Right atrium auricular region (tissue), 2 donors: ENCODE measurements at places on chromosomes 12 and 14.

DNA sequence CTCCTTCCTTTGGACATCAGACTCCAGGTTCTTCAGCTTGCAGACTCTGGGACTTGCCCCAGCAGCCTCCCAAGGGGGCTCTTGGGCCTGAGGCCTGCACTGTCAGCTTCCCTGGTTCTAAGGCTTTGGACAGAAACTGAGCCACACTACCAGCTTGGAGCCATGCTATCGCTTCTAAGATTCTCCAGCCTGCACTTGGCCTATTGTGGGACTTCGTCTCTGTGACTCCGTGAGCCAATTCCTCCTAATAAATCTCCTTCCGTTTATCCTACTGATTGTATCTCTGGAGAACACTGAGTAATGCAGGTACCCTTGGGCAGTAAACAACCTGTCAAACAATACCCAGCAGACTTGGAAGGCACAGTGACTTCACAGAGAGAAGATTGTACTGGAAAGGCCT lies 24.9 kb upstream of the RHOJ start:
- DNase-seq: no peak

DNA sequence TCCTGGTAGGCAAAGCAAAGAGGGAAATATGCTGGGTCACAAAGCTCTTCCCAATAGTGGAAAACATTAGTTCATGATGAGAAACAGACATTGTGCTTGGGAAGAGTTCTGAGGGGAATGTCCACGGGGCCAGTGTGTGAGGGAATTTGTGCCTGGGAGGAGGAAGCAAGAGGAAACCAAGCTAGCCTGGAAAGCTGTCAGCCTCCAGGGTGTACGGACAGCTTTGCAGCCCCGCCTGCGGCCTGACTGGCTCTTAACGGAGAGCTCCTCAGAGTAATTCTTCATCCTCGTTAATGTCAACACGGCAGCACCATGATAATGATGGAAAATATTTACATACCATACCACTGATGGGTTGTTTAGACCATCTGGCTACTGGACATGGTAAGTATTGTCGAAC lies 32.4 kb downstream of the PITPNM2 start:
- no peak for DNase-seq

DNA sequence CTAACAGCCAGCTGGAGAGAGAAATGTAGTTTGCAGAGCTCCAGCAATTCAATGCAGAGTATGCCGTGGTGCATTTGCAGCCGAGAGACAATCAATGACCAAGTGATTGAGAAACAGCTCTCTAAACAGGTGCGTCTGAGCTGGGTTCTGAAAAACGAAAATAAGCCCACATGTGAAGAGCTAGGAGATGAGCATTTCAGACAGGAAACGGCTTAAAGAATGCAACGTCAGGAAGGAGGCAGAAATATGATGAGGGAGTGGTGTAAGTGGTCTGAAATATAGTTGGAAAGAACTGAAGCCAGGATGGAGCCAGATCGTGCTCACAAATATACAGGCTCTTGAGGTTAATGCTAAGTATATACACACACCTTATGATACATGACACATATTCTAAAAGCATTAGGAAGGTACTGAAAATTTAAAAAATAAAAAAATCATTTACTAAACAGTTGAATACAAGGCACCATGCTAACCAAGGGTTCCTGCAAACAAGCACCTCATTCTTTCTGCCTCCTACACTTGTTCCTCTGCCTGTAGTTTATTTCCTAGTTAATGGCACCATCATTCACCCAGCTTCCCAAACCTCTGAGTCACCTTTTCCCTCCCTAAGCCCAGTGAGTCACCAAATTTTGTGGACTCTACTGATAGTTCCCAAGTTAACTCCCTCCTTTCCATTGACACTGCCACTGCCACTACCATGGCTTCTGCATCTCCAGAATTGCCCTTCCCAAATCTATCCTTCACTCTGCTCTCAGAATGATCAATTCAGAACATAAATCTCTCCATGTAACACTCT lies 2.3 kb upstream of the GARIN2 start:
- no peak for DNase-seq

DNA sequence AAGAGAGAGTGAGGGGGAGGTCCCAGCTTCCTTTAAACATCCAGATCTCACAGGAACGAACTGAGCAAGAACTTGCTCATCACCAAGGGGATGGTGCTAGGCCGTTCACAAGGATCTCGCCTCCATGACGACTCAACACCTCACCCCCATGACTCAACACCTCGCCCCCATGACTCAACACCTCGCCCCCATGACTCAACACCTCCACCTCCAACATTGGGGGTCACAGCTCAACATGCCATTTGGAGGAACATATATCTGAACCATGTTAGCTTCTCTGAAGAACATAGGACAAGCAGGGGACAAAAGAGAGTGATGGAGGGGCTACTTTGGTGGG lies 66.0 kb upstream of the LHX5 start:
- no peak for DNase-seq

DNA sequence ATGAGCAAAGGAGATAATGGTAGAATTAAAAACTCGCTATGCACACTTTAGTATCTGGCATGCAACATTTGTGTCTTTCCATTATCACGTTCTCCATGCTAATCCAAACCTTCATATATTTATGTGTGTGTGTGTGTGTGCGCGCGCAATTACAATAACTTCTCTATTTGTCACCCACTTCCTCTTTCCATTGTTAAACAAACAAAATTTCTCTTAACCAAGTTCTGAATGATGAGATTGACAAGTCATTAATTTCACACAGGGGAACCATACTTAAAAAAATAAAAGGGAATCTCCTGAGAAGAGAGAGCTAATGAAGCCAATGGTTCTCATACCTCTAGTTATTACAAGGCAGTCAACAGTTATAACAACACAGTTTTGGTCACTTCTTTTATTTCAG lies 575.9 kb upstream of the MDGA2 start:
- DNase-seq: no peak

DNA sequence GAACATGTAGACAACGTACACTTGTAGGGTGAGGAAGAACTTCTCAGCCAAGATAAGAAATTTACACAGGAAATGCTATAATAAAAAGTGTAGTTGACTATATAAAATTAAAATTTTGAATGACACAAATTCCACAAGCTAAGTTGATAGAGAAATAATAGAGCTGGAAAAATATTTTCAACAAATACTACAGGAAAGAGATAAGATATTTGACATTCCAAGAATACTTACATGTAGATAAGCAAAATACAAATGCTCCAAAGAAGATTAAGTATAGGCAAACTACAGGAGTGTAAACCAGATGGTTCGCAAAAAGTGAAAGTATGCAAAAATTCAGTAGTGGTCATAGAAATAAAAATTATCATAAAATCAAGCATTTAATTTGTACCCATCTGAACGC lies 49.2 kb upstream of the ANP32D start:
- no peak for DNase-seq

GRCh38 chr14:33943096-33943883 lies 7.6 kb downstream of the EGLN3 start:
- no peak for DNase-seq

DNA sequence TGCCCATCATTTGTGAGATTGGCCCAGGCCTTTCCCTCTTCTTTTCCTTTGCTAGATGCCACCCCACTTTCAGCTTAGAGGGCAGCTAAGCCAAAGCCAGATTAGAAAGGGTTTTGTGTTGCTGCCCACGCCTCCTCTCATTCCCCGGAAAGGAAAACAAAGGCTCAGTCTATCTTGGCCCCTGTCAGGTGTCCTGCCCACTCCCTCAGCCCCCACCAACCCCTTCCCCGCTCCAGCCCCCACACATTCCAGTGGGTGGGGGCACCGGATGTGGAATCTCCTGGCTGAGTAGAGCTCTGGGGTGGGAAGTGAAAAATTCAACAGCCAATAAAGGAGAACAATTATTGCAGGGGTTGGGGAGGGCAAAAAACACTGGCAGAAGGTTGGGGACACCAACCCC lies 2.2 kb downstream of the BLOC1S1 start:
- no peak for DNase-seq

GRCh38 chr12:123942238-123942653 lies 30.4 kb downstream of the CCDC92 start:
- no peak for DNase-seq

DNA sequence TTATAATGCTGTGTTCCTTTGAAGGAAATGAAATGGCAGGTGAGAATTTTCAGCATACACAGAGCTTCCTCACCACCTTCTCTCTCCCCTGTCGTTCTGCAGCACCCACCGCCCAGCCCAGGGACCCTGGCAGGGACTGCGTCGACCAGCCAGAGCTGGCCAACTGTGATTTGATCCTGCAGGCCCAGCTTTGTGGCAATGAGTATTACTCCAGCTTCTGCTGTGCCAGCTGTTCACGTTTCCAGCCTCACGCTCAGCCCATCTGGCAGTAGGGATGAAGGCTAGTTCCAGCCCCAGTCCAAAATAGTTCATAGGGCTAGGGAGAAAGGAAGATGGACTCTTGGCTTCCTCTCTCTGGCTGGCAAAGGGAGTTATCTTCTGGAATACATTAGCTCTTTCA lies 35.1 kb downstream of the PAPLN start:
- peak; percentile 42 for DNase-seq

DNA sequence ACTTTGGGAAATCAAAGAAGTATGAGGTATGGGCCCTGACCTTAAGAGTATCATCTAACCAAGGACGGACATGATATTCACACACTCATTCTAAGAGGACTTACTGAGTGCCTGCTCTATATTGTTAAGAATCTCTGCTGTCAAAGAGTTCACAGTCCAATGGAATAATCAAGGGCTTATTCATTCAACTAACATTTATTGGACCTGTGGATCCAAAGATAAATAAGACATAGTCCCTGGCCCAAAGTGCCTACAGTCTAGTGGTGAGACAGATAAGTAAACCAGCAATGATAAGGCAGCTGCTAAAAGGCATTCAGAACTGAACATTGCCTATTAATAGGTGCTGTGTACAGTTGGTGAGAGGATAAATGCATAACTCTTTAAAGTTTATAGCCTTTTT lies 11.0 kb downstream of the WDR20 start:
- no peak for DNase-seq

DNA sequence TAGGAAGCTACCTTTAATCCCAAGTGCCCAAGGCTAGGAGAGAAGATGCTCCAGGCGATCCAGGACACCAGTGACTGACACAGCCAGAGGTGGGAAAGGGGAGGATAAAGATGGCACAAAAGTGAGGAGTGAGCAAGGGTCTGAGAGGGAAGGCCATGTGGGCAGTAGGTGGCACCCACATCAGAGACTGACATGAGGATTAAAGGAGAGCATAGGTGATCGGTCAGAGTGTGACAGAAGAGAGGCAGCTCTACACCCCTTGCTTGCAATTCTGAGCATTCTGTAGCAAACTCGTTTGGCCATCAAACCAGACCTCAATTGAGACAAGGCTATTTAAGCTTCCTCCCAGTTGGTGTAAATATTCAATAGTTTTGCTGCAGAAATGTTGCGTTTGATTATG lies 724 bp upstream of the CD27 start:
- no peak for DNase-seq

DNA sequence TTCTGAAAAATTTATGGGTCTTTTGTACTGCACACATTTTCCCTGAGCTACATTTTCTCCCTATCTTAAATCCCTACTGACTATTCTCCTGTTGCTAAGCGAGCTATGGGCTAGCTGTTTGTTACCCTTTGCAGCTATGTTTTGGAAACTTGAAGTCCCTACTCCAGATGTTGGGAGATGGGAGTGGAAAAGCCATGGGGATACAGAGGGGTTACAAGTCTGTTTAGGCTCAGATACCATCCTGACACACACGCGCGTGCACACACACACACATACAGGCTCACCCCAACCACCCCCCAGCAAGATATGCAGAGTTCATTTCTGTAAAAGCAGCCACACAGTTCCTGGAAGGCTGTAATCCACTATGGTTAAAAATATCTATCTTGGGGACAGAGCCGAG lies 15.8 kb downstream of the ATP5MC2 start:
- DNase-seq: no peak

DNA sequence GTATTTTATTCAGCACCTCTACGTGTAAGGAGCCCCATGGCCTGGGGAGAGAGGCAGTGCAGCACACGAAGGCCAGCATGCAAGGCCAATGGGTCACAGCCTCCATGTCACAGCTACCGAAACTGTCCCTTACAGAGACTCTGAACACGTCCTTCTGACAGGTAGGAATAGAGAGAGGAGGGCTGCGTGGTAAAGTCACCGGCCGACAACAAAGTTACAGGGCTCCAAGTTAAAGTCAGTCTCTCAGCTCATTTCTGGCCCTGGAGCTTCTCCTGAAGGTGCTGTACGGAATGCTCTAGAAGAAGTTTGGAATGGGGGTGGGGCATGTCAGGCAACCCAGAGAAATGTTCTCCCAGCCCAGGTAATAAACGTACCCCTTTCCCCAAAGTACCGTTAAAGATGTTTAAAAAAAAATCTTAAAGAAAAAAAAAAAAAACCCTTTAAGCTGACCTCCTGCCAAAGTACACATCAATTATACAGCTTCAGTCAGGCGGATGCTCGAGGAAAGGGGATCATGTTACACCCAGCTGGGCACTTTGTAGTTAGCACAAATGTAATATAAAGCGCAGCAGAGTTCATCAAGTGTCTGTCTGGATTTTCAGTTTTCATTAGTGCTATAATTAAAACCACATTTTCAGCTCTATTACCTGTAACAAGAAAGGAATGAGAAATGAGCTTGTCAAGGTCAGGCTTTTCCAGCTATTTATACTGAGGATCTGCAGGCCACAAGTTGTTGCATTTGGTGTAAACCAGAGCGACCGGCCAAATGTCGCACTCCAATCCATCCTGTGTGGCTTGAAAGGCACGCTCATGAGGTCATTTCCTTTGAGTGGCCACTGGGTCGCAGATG lies 53.3 kb upstream of the CDKN3 start:
- DNase-seq: no peak

DNA sequence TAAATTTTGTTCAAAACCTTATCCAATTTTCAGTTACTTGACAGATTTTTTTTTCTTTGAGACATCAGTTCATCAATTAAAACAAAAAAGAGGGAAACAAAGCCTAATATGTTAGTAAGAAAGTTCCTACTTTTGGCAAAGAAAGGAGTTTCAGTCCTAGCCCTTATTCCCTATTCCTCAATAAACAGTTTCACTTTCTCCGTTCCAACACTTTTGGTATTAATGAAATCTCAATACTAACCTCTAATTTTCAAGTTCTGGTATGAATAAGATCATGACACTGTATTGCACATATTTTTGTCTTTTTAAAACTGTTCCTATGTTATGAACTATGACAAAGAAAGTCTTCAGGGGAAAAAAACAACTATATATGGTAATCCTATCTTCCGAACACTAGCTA lies 48.4 kb downstream of the RPS6KA5 start:
- DNase-seq: no peak

- no peak for DNase-seq
These were observed 29.4 kb upstream of the BCL7A start for GRCh38 chr12:121992059-121992879.

GRCh38 chr12:30197392-30198057 lies 413.8 kb upstream of the TMTC1 start:
- no peak for DNase-seq

DNA sequence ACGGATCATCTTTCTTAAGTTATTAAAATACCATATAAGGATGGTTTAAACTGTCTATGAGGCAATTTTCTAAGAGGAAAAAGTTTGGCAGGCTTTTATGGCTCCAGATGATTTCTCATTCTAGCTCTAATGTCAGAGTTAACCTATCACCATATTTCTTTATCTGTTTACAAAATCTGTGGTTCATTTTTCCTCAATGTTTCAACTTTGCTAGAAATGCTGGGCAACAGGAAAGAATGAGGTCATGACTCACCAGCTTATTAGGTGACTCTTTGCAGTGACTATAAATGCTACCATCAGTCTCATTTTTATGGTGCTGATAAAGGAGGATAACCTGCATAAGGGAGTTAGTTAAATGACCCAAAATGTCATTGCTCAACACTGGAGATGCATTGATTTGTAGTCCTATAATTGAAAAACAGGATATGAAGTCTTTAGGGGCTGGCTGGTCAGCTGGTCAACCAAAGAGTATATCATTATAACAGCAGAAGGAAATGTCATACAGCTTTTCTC lies 45.3 kb upstream of the RAP1B start:
- no peak for DNase-seq
